ENCODE measurements at places on chromosomes 6 and 20. TPM values are rescaled to one million over a fixed set of nuclear protein-coding genes. Genes with fewer than 3 reads are reported as not detected.

GRCh38 chr20:15289337-15289736 is 951.9 kb upstream of the FLRT3 start:
- no peak for DNase-seq
- H3K4me3 ChIP-seq: no peak overlapping the region
- no peak overlapping the region for H3K27ac ChIP-seq
- H3K36me3 ChIP-seq: no peaks in the 10 kb centered on the region

DNA sequence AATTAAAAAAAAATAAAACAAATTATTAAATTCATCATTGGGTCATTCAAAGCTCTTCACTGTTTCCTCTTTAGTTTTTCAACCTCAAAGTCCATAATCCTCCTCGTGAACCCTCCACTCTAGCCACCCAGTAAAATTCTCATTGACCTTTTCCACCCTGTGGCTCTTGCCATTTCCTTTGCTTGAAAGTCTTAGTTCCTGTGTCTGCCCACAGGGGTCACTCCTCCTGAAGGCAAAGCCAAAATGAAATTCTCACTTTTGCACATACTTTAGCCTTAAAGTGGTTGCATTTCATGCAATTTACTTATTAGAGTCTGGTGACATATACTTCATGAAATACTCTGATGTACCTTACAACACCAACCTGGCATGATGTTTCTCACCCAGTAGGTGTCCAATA is 263.7 kb downstream of the BMP2 start:
- H3K27ac ChIP-seq: no peak overlapping the region
- H3K4me1 ChIP-seq: no peaks in the 10 kb centered on the region
- H3K27me3 ChIP-seq: no peaks in the 10 kb centered on the region
- no peak overlapping the region for H3K4me3 ChIP-seq
- no peaks in the 10 kb centered on the region for H3K36me3 ChIP-seq
- no peak for DNase-seq

- H3K27ac ChIP-seq: no peak overlapping the region
- H3K4me3 ChIP-seq: no peak overlapping the region
- no peaks in the 10 kb centered on the region for H3K4me1 ChIP-seq
- H3K36me3 ChIP-seq: no peaks in the 10 kb centered on the region
Observed at GRCh38 chr6:29995340-29995777, 53.0 kb downstream of the HLA-A start.

DNA sequence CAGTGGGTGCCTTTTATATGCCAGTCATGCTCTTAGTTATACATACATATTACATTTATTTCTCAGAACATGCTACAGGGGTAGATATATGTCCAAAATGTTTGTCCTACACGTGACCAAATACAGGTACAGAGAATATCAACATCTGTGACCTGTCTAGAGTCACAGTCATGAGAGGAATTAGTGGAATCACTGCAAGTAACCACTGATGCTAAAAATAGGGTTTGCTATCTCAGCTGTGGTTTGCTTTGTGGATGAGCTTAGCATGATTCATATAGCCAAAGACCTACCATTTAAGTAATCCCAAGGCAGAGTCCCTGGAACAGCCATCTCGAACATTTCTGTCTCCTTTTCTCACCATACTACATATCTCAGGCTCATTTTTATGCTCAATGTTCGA is 32.3 kb downstream of the GSTA3 start:
- H3K4me1 ChIP-seq: peaks cover 17% of the 10 kb centered on the region
- DNase-seq: no peak
- no peaks in the 10 kb centered on the region for H3K36me3 ChIP-seq
- H3K27me3 ChIP-seq: peaks cover 10% of the 10 kb centered on the region
- no peak overlapping the region for H3K27ac ChIP-seq
- H3K4me3 ChIP-seq: no peak overlapping the region

GRCh38 chr6:33430991-33431879 is 11.4 kb downstream of the SYNGAP1 start:
- H3K27me3 ChIP-seq: no peaks in the 10 kb centered on the region
- DNase-seq: peak; percentile 86
- peaks cover 25% of the 10 kb centered on the region for H3K36me3 ChIP-seq
- peak overlapping the region; percentile 84 for H3K4me3 ChIP-seq

DNA sequence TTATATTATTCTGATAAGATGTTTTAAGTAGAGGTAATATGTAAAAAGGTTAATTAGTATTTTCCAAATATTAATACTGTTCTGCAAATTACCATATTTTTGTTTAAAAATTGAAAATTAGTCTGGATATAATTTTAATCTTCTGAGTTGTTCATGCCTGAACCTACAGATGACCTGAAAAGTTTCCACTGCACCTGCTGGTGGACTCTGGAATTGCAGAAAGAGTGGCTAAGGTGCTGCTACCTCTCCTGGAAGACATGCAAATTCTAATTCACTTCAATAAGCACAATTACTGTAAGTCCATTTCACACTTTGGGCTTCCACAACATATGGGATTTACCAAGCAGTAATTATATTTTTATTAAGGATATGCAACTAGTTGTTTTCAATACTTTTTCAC is 77.7 kb upstream of the OLIG3 start:
- H3K27me3 ChIP-seq: peaks cover 37% of the 10 kb centered on the region
- H3K4me3 ChIP-seq: no peak overlapping the region
- peaks cover 3% of the 10 kb centered on the region for H3K36me3 ChIP-seq
- DNase-seq: peak; percentile 75
- H3K27ac ChIP-seq: no peak overlapping the region
- no peaks in the 10 kb centered on the region for H3K4me1 ChIP-seq

DNA sequence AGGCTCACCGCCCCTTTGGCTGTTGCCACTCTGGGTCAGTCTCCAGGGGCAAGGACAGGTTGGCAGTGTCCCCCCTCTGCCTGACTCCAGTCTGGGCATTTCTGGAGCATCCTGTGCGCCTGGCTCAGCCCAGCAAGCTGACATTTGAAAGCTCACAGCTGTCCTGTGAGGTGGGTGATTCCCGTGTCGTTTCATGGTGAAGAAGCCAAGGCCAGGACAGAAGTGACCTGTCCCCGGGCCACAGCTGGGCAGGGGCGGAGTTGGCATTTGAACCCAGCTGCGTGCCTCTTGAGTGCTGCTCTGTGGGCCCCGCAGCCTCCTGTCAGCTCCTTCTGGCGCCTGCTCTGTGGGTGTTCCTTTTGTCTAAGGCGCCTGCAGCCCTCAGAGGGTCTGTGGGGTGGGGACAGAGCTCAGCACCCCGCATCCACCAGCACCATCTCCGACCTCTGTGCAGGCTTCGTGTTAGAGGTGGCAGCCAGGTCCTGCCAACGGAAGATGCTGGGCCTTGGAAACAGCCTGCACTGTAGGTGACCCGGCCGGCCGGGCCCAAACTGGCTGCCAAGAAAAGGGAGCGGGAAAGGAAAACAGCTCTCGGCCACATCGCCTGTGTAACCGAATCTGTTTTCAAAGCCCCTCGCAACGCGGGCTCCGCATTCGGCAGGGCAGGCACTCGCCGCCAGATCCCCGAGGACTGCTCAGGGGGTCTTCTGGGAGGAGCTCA is 5.8 kb upstream of the GATA5 start:
- no peak for DNase-seq
- H3K27ac ChIP-seq: no peak overlapping the region
- peaks cover 55% of the 10 kb centered on the region for H3K27me3 ChIP-seq
- H3K36me3 ChIP-seq: no peaks in the 10 kb centered on the region
- no peaks in the 10 kb centered on the region for H3K4me1 ChIP-seq

DNA sequence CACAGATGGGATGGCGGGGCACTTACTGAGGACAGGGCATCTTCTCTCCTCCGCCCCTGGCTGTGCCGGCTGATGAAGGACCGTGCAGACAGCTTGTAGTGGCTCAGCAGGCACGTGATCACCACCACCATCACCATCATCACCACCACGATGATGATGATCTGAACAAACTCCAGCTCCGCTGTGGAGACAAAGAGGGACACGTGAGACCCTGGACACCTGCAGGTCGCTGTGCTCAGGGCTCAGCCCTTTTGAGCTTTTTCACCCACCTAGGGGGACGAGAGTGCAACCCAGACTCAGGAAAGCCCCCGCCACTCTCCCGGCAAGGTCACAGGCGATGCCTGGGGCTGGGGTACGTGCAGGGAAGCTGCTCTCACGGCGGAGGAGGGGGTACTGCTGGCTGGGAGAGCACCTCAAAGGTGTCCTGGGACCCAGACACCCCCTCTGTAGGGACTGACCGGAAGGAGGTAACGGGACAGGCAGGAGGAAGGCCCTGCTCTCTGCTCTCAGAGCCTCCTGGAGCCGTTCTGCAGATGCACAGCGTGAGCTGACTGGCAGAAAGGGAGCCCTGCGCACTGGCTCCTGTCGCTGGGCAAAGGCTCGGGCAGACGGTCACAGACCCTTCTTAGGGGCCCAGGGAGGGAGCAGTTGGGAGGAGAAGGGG is 39.4 kb upstream of the ZBP1 start:
- no peak overlapping the region for H3K4me3 ChIP-seq
- no peaks in the 10 kb centered on the region for H3K36me3 ChIP-seq
- H3K4me1 ChIP-seq: peaks cover 11% of the 10 kb centered on the region
- H3K27ac ChIP-seq: no peak overlapping the region
- H3K27me3 ChIP-seq: peaks cover 2% of the 10 kb centered on the region

GRCh38 chr6:31819871-31820299 is 4.5 kb downstream of the HSPA1A start:
- H3K36me3 ChIP-seq: peaks cover 20% of the 10 kb centered on the region
- no peak for DNase-seq
- no peaks in the 10 kb centered on the region for H3K27me3 ChIP-seq

GRCh38 chr6:83862776-83863471 is 3.4 kb downstream of the CYB5R4 start:
- no peak overlapping the region for H3K27ac ChIP-seq
- no peak for DNase-seq
- peaks cover 39% of the 10 kb centered on the region for H3K36me3 ChIP-seq
- H3K4me1 ChIP-seq: peaks cover 28% of the 10 kb centered on the region

DNA sequence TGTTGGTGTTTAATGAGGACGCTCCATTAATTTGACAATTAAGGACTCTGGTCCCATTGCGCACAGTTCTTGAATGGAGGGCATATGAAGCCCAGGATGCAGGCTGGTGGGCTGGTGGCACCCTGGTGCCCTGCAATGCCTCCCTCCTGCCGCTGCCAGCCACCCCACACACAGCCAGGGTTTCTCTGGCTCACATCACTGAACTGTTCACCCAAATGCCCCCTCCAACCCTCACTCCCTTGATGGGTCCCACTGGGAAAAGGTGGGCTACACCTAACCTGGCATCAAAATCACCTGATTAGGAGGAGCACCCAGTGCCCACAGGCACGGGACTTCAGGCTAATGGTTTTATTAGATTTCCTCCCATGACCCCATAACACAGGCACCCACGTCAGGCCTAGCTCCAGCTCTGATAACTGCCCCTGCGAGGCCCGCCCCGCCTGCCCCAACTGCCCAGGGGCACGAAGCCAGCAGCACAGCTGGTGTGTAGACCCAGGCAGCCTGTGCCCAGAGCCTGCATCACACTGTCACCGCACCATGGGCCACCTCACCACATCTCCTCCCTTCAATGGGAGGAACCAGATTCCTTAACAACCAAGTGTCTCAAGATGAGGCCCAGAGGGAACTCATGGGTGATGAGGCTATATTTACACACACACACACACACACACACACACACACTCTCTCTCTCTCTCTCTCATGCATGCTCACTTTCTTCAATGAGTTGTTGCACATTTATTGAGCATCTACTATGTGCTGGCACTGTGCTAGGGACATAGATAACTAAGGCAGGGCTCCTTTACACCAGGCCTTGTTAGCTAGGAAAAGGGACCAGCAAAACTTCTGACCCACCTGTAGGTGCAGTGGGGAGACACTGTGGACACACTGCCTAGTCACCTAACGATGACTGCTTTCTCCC is 107.3 kb downstream of the NOL4L start:
- peaks cover 6% of the 10 kb centered on the region for H3K4me1 ChIP-seq
- no peak for DNase-seq
- H3K4me3 ChIP-seq: no peak overlapping the region
- no peaks in the 10 kb centered on the region for H3K36me3 ChIP-seq

GRCh38 chr6:143218233-143218632 is 157.5 kb downstream of the AIG1 start:
- no peak for DNase-seq
- no peak overlapping the region for H3K27ac ChIP-seq
- no peaks in the 10 kb centered on the region for H3K36me3 ChIP-seq
- no peaks in the 10 kb centered on the region for H3K4me1 ChIP-seq
- H3K27me3 ChIP-seq: no peaks in the 10 kb centered on the region

DNA sequence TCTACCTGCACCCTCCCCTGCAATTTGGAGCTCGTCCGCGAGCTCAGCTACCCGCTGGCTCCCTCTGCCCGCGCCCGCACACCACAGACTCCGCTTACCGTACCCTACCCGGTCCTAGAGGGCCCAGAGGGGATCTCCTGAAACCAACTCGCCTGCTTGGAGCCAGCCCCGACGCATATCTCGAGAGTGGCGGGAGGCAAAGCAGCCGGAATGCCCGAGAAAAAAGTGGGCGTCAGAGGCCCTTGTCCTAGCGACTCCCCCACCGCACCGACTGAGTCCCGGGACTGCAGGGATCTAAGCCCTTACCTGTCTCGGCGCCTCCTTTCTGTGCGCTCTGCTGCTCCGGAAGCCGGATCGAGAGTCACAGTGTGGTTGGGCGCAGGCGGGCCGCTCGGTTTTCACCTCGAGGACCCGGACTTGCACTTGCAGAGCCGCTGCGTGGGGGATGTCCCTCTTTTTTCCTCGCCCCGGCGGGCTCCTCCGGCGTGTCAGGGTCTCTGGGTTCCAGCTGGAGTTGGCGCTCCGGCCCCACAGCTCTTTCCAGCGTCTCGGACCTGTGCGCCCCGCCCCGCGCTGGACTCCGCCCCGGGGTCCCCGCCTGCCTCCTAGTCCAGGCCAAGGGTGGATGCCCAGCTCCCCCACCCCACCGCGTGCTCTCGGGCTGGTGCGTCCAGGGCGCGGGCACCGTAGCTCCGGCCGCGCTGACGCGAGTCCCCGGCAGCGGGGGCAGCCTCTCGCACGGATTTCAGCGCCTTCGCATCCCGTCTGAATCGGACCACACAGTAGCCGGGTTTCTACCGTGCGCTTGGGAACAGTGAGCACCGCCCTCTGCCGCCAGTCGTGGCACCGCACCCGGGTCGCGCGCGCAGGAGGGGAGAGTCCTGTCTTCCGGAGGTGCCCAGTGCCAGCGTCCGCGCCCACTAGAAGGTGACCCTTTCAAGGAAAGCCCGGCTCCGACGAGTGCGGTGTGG is at the start of gene PROKR2:
Gene PROKR2 (minus strand): TSS at position 767 of the 971 bp plus-strand sequence. CDS start 2,585 bp downstream, outside the sequence.
- H3K36me3 ChIP-seq: no peaks in the 10 kb centered on the region
- H3K27ac ChIP-seq: no peak within 1 kb of the TSS
- H3K4me3 ChIP-seq: no peak within 1 kb of the TSS
- H3K4me1 ChIP-seq: no peaks in the 10 kb centered on the region
- peaks cover 51% of the 10 kb centered on the region for H3K27me3 ChIP-seq

GRCh38 chr6:31779908-31780307 is 2.8 kb upstream of the VWA7 start:
- H3K4me1 ChIP-seq: peaks cover 31% of the 10 kb centered on the region
- DNase-seq: no peak
- H3K4me3 ChIP-seq: no peak overlapping the region
- peaks cover 39% of the 10 kb centered on the region for H3K36me3 ChIP-seq
- no peaks in the 10 kb centered on the region for H3K27me3 ChIP-seq

GRCh38 chr6:26195376-26195923 is 108.2 kb downstream of the HFE start:
- H3K27me3 ChIP-seq: no peaks in the 10 kb centered on the region
- DNase-seq: peak; percentile 89
- H3K36me3 ChIP-seq: peaks cover 35% of the 10 kb centered on the region
- peak overlapping the region; percentile 96 for H3K27ac ChIP-seq

- no peak overlapping the region for H3K4me3 ChIP-seq
- no peaks in the 10 kb centered on the region for H3K36me3 ChIP-seq
- no peaks in the 10 kb centered on the region for H3K27me3 ChIP-seq
- DNase-seq: no peak
- no peaks in the 10 kb centered on the region for H3K4me1 ChIP-seq
Observed at GRCh38 chr20:62428002-62428372, 648 bp upstream of the RBBP8NL start.

Gene PRSS35
- not detected for total RNA-seq

Gene GPX5
- total RNA-seq: not detected

Gene PLCB4
- total RNA-seq: not detected

Gene PKHD1
- total RNA-seq: not detected

Gene CD109
- 13.6 TPM for total RNA-seq

Gene TMEM244
- 0.43 TPM for total RNA-seq

Gene VAPB
- 31.3 TPM for total RNA-seq

Data from activated CD4-positive, alpha-beta memory T cell treated with anti-CD3 and anti-CD28 coated beads, Interleukin-2, amount 10 ng/mL, durations not matched to agents 7 days and 5 days (primary cell).